Cerebellar nuclear complex (tissue), 1 donor: ENCODE measurements at places on chromosomes 7 and 10.

GRCh38 chr10:17523246-17523753, 68.9 kb upstream of the ST8SIA6 start:
- no peak for DNase-seq

DNA sequence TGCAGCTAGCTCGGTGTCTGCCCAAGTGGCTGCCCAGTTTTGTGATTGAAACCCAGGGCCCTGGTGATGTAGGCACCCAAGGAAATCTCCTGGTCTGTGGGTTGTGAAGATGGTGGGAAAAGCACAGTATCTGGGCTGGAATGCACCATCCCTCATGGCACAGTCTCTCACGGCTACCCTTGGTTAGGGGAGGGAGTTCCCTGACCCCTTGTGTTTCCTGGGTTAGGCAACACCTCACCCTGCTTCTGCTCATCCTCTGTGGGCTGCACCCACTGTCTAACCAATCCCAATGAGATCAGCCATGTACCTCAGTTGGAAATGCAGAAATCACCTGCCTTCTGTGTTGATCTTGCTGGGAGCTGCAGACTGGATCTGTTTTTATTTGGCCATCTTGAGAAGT, 27.6 kb downstream of the GIMAP4 start:
- DNase-seq = no peak

GRCh38 chr10:21285742-21286331, 239.6 kb downstream of the SKIDA1 start:
- DNase-seq = no peak

GRCh38 chr7:13988731-13989125, 738 bp downstream of the ETV1 start:
- DNase-seq = no peak

GRCh38 chr7:80370587-80370986, 141.3 kb downstream of the GNAT3 start:
- no peak for DNase-seq

- no peak for DNase-seq
Observed at GRCh38 chr7:93944673-93945072, 23.1 kb downstream of the GNG11 start.

DNA sequence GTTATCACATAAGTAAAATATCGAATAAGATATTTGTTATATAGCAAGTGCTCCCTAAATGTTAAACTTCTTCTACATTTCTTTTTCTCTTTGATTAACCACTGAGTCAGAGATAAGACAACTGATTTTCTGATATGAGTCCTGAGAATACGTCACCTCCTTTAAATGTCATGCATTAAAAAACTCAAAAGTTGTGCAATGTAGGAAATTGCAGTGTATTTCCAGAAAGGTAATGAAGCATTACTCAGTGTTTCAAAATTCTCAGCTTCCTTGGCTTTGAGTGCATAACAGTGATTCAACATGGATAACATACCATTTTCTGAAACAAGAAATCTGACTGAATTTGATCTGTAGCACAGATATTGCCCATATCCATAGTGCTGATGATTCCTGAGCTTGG, 155.8 kb downstream of the BMPER start:
- no peak for DNase-seq

DNA sequence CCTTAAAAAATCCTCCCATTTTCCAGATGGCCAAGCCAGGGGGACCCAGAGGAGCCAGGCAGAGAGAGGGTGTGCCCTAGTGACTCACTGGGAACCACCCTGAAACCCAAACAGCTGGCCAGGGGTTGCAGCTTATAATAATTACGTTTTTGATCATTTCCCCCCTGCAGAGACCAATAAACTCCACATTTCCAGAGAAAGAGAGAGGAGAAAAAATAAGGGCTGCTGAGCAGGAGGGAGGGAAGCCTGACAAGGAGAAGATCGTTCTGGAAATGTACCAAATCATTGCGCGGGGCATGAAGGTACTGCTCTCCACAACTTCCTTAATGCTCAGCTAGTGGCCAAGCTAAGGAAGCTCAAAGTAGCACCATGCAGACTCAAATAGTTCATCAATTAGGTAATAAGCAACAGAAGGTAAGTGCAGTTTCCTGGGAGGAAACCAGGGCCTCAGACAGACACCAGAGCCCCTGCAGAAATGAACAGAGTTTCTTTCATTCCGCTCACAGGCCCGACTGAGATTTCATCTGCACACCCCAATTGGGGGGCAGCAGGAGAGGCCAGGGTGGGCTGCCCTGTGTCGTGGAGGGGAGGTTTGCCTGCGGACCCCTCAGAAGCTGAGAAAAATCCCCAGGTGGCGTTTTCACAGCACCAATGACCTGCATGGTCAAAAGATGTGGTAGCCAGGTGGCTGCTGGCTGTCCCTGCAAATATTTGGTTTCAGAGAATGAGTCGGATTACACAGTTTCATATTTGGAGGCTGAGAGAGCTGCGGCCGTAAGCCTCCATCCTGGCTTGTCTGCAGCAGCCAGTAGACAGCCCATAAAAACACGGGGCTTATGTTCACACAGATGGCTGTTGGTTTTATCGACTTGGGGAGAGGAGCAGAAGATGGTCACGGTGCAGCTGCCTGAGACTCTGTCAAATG, 153.2 kb upstream of the LYZL2 start:
- DNase-seq = no peak

GRCh38 chr10:110147961-110148360, 59.4 kb upstream of the MXI1 start:
- no peak for DNase-seq

DNA sequence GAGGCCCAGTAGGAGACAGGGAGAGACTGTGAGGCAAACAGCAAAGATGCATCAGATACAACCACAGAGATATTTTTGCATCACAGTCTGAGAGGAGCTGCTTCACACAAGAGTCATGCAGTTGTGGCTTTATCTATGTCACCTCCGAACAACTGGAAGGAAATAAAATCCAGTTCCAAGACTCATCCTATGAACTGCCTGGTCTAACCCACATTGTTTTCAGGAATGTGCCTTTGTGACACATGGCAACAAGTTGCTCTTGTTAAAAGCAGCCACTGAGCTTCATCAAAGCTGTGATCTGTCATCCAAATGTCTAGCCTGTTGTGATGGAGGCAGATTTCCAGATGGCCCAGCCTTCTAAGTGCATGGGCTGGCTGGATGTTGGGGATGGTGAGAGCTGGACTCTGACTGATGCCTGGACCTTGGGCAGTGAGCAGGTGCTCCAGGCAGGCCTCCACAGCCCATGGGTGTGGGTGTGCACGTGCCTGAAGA, 255.0 kb downstream of the BMPER start:
- DNase-seq = no peak

DNA sequence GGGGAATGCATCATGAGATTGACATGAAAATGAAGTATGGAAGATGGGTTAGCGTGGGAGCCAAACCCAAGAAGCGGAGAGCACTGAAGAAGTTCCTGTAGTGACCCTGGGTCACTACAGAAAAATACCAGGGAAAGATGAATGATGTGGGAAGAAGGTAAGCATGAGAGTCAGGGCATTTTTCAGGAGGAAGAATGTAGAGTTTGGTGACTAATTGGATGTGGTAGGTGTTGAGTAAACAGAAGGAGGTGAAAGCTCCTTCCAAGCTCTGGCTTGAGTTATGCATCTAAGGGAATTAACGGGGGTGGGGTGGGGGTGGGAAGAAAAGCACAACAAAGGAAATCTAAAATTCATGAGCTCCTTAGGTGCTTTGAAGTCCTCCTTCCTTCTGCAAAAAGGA, 238.1 kb upstream of the AOAH start:
- DNase-seq = no peak

- DNase-seq = no peak
Observed at GRCh38 chr10:48300556-48300955, 5.9 kb upstream of the MAPK8 start.

DNA sequence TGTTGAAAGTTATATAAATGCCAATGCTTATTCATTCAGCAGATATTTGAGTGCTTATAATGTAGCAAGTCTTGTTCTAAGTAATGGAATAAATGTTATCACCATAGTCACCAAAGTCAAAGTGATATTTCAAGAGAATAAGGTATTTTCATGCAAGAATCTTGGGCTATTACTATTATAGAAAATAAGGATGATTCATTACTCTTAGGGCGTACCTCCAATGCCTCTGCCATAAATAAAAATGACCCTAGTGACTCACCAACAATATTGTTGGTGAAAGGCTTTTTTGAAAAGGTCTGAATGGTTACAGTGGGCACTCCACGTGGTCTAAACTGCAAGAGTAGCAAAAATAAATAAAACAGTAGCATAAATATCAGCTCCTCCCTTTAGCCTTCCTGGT, 68.4 kb downstream of the RALA start:
- DNase-seq = no peak

GRCh38 chr7:140506788-140507464, 27.6 kb upstream of the MKRN1 start:
- no peak for DNase-seq

DNA sequence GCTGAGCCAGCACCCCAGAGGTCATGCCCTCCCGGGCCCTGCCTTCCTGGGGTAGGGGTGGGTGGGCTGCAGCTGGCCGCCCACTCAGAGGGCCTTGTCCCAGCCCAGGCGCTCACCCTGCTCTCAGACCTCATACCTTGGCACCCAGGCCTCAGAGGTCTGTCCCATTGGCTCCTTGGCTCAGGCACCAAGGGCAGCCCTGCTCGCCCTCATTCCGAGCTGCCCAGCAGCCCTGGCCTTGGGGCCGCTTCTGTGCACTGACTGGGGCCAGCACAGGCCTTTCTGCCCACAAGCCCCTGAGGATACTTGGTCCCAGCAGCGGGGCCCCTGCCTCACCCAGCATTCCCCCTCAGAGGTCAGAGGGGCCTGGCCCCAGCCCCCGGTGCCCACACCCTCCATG, 34.3 kb downstream of the YKT6 start:
- no peak for DNase-seq

DNA sequence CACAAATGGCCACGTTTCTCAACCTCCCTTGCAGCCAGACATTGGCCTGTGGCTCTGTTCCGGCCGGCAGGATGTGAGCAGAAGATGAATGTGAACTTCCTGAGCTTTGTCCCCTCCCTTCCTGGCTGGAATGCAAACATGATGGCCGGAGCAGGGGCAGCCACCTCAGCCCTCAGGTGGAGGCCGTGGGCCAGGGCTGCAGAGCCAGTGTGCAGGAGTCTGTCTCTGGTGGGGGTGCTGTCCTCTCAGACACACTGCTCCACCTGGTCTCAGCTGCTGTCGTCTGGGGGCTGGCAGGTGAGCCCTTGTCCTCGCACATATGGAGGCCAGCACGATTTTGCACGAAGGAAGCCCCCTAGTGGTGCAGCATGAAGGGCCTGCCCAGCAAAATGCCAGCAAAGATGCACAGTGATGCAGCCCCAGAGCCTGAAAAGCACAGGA, 25.3 kb upstream of the PWWP2B start:
- no peak for DNase-seq

DNA sequence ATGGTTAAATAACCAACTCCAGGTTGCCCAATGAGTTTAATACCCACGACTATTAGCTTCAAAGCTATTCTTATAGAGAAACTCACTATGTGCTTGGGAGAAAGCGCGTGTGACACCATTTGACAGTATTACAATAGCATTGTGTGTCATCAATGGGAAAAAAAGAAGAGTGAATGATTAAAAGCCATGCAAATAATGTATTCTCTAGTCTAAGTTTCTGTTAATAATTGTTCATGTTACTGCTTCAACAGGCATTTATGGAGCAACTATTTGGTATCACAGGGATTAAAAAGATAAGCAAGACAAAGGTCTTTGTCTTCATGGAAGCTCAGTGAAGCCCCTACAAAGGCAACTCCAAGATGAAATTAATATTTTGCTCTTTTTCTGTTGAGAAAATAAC, 47.2 kb downstream of the CAV1 start:
- DNase-seq = no peak

- no peak for DNase-seq
Observed at GRCh38 chr7:147400221-147400689, 1190.3 kb upstream of the C7orf33 start.
